ENCODE measurements at places on chromosomes 5 and 9. TPM values are rescaled to one million over a fixed set of nuclear protein-coding genes. Genes with fewer than 3 reads are reported as not detected.

- no peak for DNase-seq
Measured at GRCh38 chr9:126461029-126461428, 134.4 kb downstream of the MVB12B start.

DNA sequence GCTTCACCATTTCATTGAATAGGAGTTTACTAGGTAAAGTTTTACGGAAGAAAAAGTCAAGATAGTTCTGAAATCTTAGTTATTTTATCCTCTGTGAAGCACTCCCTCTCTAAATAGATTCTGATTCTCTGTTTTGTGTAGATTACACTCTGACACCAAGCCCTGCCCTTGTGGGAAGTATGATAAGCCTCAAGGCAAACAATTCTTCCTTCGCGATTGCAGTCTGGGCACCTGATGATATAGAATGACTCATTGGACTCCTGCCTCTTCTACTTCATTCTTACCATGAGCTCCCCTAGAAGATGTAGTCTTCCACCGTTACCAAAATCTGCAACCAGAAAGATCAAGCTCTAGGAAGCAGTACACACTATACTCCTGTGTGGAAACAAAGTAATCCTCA is 626.9 kb upstream of the PTGER4 start:
- DNase-seq: no peak

DNA sequence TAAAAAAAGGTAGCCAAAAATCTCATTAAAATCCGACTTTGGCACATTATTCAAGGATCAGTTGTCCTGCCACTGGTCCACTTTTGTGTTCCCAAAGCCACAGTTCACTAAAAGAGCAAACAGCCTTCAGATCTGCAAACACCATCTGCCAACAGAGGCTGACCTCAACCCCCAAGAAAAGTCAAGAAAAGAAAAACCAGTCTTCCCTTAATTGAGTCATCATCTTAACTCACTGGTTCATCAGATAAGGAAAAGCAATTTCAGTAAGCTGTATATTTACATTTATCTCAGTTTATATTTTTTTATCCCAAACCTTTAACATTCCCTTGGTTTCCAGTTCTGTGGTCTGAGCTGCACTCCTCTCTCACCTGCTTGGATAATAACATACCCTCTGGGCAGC is 21.2 kb downstream of the RASEF start:
- DNase-seq: no peak

GRCh38 chr5:96577909-96578308 is 84.3 kb upstream of the CAST start:
- DNase-seq: no peak

- no peak for DNase-seq
Measured at GRCh38 chr9:38036359-38037084, 32.5 kb downstream of the SHB start.

DNA sequence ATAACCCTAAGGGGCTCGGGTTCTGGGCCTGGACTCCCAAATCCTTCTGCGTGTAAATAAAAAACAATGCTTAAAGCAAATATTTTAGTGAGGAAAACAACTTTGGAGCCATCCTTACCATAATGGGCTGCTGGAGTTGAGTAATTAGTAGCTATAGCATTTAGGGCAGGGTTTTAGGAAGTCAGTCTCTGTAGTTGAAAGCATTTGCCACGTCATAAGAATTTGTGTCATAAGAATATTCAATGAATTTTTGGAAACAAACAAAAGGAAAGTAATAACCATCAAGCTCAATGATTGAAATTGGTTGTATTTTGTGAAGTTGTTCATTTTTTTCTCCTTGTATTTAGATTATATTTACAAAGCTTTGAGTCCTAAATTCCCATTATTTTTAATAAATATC is 114.8 kb upstream of the ELL2 start:
- no peak for DNase-seq

GRCh38 chr5:134637116-134637721 is 4.6 kb upstream of the SAR1B start:
- no peak for DNase-seq

GRCh38 chr5:32151198-32151597 is 22.9 kb downstream of the GOLPH3 start:
- DNase-seq: no peak

DNA sequence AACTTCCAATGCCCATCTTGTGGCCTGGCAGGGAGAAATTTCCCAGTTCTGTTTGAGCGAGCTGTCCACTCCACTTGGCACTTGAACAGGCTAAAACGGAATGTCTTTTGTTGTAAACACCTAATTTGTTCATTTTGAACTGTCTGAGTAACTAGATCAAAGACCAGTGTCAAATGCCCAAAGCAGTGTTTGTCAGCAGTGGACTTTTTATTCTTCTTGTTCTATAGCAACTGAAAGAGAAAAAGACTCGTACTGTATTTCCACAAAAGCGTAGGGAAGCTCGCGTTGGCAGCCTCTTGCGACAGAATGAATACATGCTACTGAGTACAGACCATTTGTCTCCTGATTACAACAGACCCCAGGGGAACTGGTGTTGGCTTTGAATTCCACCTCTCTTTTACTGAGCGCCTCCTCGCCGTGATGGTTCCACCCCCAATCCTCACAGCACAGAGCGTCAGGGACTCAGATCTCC is 601.8 kb upstream of the ZNF608 start:
- DNase-seq: no peak

DNA sequence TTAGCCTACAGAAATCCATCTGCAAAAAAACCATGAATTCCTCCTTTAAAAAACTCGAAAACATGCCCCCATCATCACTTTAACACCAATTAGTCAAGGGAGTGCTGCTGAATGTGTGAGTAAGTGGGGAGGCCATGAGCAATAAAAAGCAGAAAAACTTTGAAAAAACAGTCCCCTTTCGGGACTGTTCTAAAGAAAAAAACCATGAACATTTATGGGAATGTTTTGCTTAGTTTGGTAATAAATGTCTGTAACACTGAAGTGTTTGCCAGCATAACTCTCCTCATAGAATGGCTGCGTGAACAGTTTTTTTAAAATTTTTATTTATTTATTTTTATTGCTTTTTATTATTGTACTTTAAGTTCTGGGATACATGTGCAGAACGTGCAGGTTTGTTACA is 99.4 kb upstream of the TARS1 start:
- DNase-seq: no peak

DNA sequence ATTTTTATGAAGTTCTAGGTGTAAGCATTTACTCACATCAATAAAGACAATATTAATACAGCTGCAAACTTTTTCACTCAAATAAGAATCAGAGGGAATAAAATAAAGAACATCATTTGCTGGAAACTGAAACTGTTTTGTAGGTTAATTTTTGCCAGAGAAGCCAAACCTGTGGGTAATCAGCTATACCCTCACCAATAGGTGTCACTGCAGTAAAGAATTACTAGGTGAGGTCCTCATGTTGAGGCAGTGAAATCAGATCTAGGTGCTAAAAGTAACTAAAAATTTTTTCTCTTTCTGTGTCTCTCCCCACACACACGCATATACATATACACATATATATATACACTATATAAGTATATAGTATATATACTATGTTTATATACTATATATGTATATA is 1016.3 kb upstream of the SEMA6A start:
- DNase-seq: no peak

DNA sequence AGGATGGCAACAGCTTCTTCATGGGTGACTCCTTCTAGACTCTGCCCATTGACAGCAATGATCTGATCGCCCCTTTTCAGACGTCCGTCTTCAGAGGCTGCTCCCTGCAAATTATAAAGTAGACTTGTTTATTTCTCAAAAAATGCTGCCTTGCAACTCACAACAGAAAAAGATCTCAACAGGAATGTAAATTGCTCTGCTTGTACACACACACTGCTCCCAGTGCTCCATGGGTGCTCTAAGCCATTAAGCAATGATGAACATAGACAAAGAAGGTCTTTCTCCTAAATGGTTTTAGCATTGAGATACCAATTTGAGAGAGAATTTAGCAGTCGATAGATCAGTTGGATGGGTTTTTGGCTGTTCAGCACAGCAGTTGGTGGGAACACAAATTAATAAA is 172.5 kb downstream of the MPDZ start:
- DNase-seq: no peak

DNA sequence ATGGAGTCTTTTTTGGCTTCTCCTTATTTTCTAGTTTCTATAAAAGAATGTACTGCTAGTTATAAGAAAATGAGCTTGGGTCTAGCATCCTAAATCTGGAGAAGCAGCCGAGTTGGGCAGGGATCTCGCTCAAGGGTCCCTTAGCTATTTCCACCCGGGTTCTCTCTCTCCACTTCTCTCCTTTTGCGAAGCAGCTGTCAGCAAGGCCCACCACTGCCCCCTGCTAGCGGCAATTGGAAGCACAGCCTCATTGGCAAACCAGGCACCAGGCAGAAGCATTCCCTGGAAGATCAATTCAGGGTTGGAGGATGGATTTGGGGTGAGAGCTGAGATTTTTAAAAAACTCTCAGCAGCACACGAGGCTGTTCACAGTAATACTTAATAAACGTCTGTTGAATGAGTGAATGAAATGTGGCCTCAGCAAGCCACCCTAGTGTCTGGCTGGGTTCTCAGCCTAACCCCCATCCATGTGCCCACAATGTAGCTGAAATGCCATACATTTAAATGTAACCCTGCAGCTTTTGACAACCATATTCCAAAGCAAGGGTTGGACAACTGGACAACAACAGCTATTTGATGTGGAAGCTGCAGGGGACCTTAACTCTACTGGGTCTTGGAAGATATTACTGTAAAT is 34.6 kb upstream of the TNIP1 start:
- DNase-seq: peak; percentile 92

DNA sequence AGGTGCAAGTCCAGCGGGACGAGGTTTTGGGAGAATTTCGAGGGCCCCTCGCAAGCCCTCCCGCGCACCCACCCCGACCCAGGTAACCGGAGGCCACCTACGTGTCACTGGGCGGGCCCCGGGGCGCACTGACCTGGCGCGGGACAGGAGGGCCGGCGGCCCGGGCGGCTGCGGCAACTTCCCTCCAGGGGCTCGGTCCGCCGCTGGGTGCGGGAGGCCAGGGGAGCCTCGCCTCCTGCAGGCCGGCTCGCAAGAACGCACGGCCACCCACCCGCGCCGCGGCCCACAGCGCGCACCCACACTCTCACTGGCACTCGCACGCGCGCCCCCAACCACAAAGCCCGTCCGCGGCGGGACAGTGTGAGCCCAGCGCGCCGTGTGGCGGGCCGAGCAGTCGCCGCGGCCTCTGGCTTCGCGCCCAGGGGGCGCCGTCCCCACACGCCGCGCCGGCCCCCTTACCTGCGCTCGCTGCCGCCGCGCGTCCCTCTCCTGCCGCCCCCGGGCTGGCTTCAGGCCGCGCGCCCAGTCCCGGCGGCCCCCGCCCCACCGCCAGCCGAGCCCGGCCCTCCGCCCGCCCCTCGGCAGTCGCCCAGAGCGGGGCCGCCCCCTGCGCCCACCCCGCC is 451 bp downstream of the LPAR1 start:
- DNase-seq: no peak

- DNase-seq: no peak
Measured at GRCh38 chr5:15598294-15598902, 98.4 kb downstream of the FBXL7 start.

GRCh38 chr9:70816316-70816715 is 305.1 kb downstream of the TRPM3 start:
- DNase-seq: no peak

DNA sequence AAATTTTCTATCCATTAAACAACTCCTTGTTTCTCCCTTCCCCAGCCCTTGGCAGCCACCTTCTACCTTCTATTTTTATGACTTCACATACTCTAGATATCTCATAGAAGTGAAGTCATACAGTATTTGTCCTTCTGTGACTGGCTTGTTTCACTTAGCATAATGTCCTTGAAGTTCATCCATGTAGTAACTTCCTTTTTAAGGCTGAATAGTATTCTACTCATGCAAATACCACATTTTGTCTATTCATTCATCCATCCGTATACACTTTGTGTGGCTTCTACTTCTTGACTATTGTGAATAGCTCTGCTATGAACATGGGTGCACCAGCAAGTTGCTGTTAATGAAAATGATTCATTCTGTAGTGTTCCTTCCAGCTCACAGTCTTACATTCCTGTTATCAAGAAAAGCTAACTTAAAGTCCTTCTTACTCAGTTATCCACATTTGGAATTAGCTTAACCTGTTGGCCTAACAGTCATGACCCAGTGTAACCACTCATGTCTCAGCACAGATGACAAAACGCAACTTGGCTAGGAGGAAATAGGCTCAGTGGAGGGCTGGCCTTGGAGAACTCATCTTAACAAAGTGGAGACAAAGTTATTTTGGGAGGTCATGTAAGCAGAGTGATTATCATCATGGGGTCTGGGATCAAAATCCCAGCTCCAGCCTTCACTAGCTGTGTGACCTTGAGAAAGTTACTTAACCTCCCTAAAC is 129.7 kb upstream of the MAP3K1 start:
- DNase-seq: no peak

Gene NR6A1
- 2.2 TPM for total RNA-seq

Gene NINJ1
- 46.4 TPM for total RNA-seq

Gene DUSP1
- total RNA-seq: 49.9 TPM

Gene FAT2
- total RNA-seq: 0.05 TPM

Gene C6
- 25.8 TPM for total RNA-seq

Gene PCDHGB5
- 13.9 TPM for total RNA-seq

Gene SV2C
- total RNA-seq: 0.67 TPM

Gene PCDHA9
- total RNA-seq: 0.03 TPM

Gene PCDHGA1
- total RNA-seq: 4.6 TPM

Gene SPINK6
- not detected for total RNA-seq

Gene IL9
- not detected for total RNA-seq

Measured in cardiac septum (tissue), 1 donor.